ENCODE measurements at places on chromosomes 1 and 21. TPM values are rescaled to one million over a fixed set of nuclear protein-coding genes. Genes with fewer than 3 reads are reported as not detected.

Gene ZNF670
- total RNA-seq = 8.7 TPM

Gene RPAP2
- 50.6 TPM for total RNA-seq

Gene GNG12
- total RNA-seq = 264 TPM

Gene SLC25A34
- total RNA-seq = 0.90 TPM

Gene LDLRAD1
- not detected for total RNA-seq

Gene TBX19
- 1.1 TPM for total RNA-seq

Gene CTSK
- 161 TPM for total RNA-seq

Gene LCE1D
- total RNA-seq = not detected

Gene RGS4
- total RNA-seq = 26.0 TPM

Gene SH2D2A
- not detected for total RNA-seq

Gene RNU1-3
- total RNA-seq = under 0.01 TPM

Gene PTPRU
- 11.7 TPM for total RNA-seq

Gene CLDN17
- total RNA-seq = not detected

Gene RAB29
- total RNA-seq = 5.1 TPM

Gene TNFSF4
- 2.6 TPM for total RNA-seq

Gene NR5A2
- 9.0 TPM for total RNA-seq

Gene TMIGD3
- total RNA-seq = 0.74 TPM

Gene SPRR4
- not detected for total RNA-seq

Gene SPATA17
- 4.7 TPM for total RNA-seq

Gene DIO1
- not detected for total RNA-seq

Gene TFF2
- total RNA-seq = not detected

Gene TTC39A
- 4.1 TPM for total RNA-seq

Gene DNALI1
- 2.0 TPM for total RNA-seq

Gene CNIH3
- total RNA-seq = 5.8 TPM

Gene DISP3
- 0.16 TPM for total RNA-seq

Gene CCDC30
- total RNA-seq = 7.2 TPM

Gene KIF26B
- total RNA-seq = 12.2 TPM

Gene RAB13
- total RNA-seq = 37.0 TPM

Gene ADORA1
- total RNA-seq = 1.4 TPM

Gene BRINP2
- total RNA-seq = 0.90 TPM

Gene CCDC27
- not detected for total RNA-seq

Gene S100A8
- 16.5 TPM for total RNA-seq

Gene SLAMF6
- total RNA-seq = 0.53 TPM

Gene ADPRS
- 17.2 TPM for total RNA-seq

Gene C8A
- not detected for total RNA-seq

Gene TMEM52
- total RNA-seq = not detected

Gene SLC16A4
- total RNA-seq = 15.4 TPM

Gene SUSD4
- total RNA-seq = 6.3 TPM

Gene C1QTNF12
- 0.53 TPM for total RNA-seq

Gene SEC16B
- 8.6 TPM for total RNA-seq
